ENCODE measurements at places on chromosomes 3 and 15. TPM values are rescaled to one million over a fixed set of nuclear protein-coding genes. Genes with fewer than 3 reads are reported as not detected.

- H3K27ac ChIP-seq = no peak overlapping the region
- no peaks in the 10 kb centered on the region for H3K4me1 ChIP-seq
- H3K36me3 ChIP-seq = no peaks in the 10 kb centered on the region
These were observed 31.8 kb downstream of the MYO5A start for GRCh38 chr15:52496776-52497470.

CLRN1 gene
- total RNA-seq = not detected

DNA sequence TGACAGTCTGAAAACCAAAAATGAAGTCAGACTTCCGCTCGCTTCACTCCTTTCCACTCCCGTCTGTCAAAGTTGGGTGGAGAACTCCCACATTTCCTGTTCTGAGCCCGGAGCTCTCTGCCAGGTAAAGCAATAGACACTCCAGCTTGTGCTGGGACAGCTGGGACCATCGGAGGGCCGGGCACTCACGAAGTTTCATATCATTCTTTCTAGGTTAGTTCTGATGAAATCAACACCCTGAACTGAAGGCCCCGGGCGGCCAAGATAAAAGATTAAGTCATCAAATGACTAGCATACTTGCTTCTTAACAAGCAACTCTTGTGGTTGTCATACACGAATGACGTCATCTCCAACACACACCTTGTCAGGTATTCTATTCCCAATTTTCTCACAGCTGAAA, 42.1 kb downstream of the MAGI1 start:
- no peaks in the 10 kb centered on the region for H3K27me3 ChIP-seq
- H3K4me1 ChIP-seq = no peaks in the 10 kb centered on the region
- no peak overlapping the region for H3K27ac ChIP-seq
- DNase-seq = no peak

SAMMSON gene
- not detected for total RNA-seq

GRCh38 chr3:9064850-9065249, 101.6 kb upstream of the RAD18 start:
- no peaks in the 10 kb centered on the region for H3K4me1 ChIP-seq
- H3K27ac ChIP-seq = no peak overlapping the region
- no peak for DNase-seq
- no peaks in the 10 kb centered on the region for H3K27me3 ChIP-seq
- no peak overlapping the region for H3K4me3 ChIP-seq
- no peaks in the 10 kb centered on the region for H3K36me3 ChIP-seq

- H3K27me3 ChIP-seq = no peaks in the 10 kb centered on the region
- H3K4me3 ChIP-seq = no peak overlapping the region
- no peak for DNase-seq
- H3K27ac ChIP-seq = no peak overlapping the region
- no peaks in the 10 kb centered on the region for H3K36me3 ChIP-seq
These were observed 48.5 kb upstream of the MTMR10 start for GRCh38 chr15:31039961-31040360.

GRCh38 chr3:101701696-101702634, 15.4 kb upstream of the RPL24 start:
- no peaks in the 10 kb centered on the region for H3K4me1 ChIP-seq
- H3K4me3 ChIP-seq = no peak overlapping the region
- no peak overlapping the region for H3K27ac ChIP-seq
- no peaks in the 10 kb centered on the region for H3K27me3 ChIP-seq
- no peaks in the 10 kb centered on the region for H3K36me3 ChIP-seq

- no peaks in the 10 kb centered on the region for H3K27me3 ChIP-seq
- H3K4me3 ChIP-seq = no peak overlapping the region
- H3K36me3 ChIP-seq = no peaks in the 10 kb centered on the region
- no peak overlapping the region for H3K27ac ChIP-seq
- DNase-seq = no peak
- no peaks in the 10 kb centered on the region for H3K4me1 ChIP-seq
These were observed 26.2 kb downstream of the MAGEF1 start for GRCh38 chr3:184685646-184686045.

DNA sequence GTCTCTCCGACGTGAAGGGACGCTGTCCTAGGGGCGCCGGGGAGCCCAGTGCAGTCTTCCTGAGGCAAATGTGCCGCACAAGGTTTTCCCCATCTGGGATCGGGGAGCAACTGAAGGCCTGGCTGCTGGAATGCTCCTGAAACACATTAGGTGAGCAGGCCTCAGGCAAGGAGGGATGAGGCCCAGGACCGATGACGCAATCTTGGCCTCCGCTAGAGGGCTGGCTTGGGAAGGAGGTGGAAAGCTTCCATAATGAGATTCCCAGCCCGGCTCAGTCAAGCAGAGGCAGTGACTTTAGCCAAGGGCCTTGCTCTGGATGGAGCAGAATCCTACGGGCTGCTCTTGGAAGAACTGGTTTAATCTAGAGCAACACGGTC, 50.8 kb downstream of the CPN2 start:
- peak overlapping the region; percentile 25 for H3K27ac ChIP-seq
- no peaks in the 10 kb centered on the region for H3K27me3 ChIP-seq
- H3K4me3 ChIP-seq = no peak overlapping the region
- no peak for DNase-seq

DNA sequence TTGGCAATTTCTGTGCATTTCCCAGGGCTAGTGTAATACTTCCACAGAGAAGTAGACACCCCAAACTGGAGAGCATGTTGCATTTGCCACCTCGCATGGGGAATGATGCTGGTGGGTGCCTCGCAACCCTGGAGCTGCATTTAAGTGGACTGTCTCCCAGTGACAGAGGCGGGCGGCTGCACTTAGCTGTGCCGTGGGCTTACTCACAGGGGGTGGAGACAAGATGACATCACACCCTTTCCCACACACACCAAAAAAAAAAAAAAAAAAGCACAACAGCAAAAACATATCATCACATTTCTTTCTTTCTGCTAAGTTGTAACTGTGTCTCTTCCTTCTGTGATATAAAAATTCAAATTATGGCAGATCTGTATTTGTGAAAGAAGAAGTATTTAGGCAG, at the start of gene ABI3BP:
Gene ABI3BP, minus strand, starts transcription at position 113 of the 400 bp plus-strand sequence. Its CDS starts 37 bp downstream, at position 76.
- no peaks in the 10 kb centered on the region for H3K4me1 ChIP-seq
- H3K27me3 ChIP-seq = no peaks in the 10 kb centered on the region
- no peak within 1 kb of the TSS for H3K4me3 ChIP-seq

- no peak overlapping the region for H3K4me3 ChIP-seq
- H3K27me3 ChIP-seq = peaks cover 2% of the 10 kb centered on the region
- no peak for DNase-seq
These were observed 130.9 kb upstream of the TNIK start for GRCh38 chr3:171591070-171591469.

KBTBD12 gene
- total RNA-seq = 0.28 TPM

HHATL gene
- total RNA-seq = not detected

- peak overlapping the region; percentile 91 for H3K4me3 ChIP-seq
- peaks cover 4% of the 10 kb centered on the region for H3K36me3 ChIP-seq
- H3K4me1 ChIP-seq = peaks cover 4% of the 10 kb centered on the region
These were observed 618 bp downstream of the PARL start for GRCh38 chr3:183884097-183884426.

DNA sequence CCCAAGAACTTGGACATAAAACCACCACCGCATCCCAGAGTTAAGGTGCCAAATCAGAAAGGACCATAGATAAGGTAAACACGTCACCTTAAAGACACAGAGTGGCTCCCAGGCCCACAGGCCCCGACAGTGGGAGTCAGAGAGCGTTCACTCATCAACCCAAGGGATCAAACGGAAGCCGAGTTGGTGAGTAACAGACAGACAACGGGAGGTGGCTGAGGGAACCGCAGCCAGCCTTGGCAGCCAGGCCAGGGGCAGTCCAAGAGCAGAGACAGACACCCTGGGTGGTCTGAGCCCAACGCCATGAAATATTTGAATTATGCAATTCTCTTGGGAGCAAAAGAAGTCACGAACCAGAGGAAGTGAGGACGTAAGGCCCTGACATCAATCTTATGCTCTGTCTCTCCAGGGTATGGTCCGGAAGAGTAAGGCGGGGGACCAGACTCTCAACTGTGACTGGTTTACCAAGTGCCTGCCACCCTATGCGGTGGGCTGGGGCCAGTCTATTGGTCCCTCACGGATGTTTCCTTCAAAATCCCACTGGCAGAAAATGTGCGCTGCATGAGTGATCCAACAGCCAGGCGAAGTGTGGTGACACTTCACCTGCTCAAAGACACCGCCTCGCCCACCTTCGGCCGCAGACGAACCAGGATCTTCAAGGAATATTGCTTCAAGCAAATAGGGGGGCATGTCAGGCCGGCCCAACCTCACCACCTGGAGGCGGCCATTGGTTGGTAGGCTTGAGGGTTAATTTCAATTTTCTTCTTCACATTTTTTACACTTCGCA, 34.3 kb downstream of the TMEM44 start:
- H3K27ac ChIP-seq = no peak overlapping the region
- H3K36me3 ChIP-seq = no peaks in the 10 kb centered on the region
- DNase-seq = no peak
- no peaks in the 10 kb centered on the region for H3K27me3 ChIP-seq
- peaks cover 7% of the 10 kb centered on the region for H3K4me1 ChIP-seq

NOX5 gene
- total RNA-seq = 0.26 TPM

- H3K4me1 ChIP-seq = no peaks in the 10 kb centered on the region
- no peak overlapping the region for H3K27ac ChIP-seq
- DNase-seq = no peak
- no peaks in the 10 kb centered on the region for H3K36me3 ChIP-seq
- no peaks in the 10 kb centered on the region for H3K27me3 ChIP-seq
- no peak overlapping the region for H3K4me3 ChIP-seq
These were observed 67.2 kb downstream of the EIF4E3 start for GRCh38 chr3:71657831-71658530.

RETNLB gene
- total RNA-seq = not detected

- H3K27me3 ChIP-seq = no peaks in the 10 kb centered on the region
- H3K4me1 ChIP-seq = no peaks in the 10 kb centered on the region
- no peak overlapping the region for H3K27ac ChIP-seq
- no peak overlapping the region for H3K4me3 ChIP-seq
- H3K36me3 ChIP-seq = no peaks in the 10 kb centered on the region
These were observed 106.0 kb downstream of the MEX3B start for GRCh38 chr15:81939604-81940440.

DNA sequence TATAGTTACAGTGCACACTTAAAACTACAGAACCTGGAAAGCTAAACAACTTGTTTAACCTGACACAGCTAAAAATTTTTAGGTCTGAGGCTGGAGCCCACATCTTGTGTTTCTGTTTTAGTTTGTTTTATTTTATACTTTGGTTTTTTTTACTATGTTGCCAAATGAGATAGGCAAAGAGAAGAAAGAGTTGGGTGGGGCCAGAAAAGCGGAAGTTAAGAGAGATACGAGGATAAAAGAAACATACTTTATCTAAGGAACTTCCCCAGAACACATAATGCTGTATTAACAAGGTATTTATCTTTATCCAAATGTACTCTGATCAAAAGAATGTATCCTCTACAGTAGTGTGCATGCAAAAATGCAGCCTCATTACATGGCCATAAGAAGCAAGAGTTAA, 1145.7 kb downstream of the EPHA3 start:
- H3K4me3 ChIP-seq = no peak overlapping the region
- H3K4me1 ChIP-seq = no peaks in the 10 kb centered on the region
- H3K27ac ChIP-seq = no peak overlapping the region
- no peaks in the 10 kb centered on the region for H3K36me3 ChIP-seq
- H3K27me3 ChIP-seq = no peaks in the 10 kb centered on the region
- no peak for DNase-seq

GRCh38 chr15:80580106-80580505, 115.0 kb upstream of the ABHD17C start:
- H3K27me3 ChIP-seq = no peaks in the 10 kb centered on the region
- no peak overlapping the region for H3K27ac ChIP-seq
- no peak for DNase-seq
- H3K4me1 ChIP-seq = no peaks in the 10 kb centered on the region
- no peak overlapping the region for H3K4me3 ChIP-seq

NANOGP8 gene
- total RNA-seq = not detected

DNA sequence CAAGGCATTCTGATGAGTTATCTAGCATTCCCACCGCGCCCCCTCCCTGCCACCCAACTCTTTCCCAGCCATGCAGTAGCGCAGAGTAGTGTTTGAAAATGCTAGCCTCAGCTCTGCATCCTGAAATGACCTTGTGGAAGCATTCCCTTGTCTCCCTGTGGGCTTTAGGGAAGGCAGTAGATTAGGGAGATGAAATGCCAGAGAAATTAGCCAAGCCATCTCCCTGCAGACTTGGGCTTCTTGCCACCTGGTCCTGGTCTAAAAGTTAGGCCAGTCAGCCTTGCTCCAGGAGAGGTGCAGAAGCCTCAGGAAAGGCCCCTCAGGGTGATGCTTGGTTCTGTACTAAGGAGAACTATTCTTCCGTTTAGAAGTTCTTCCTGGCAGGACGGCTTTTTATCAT, 231.2 kb downstream of the CACNA2D3 start:
- no peaks in the 10 kb centered on the region for H3K27me3 ChIP-seq
- no peak overlapping the region for H3K27ac ChIP-seq
- H3K4me1 ChIP-seq = no peaks in the 10 kb centered on the region
- no peak overlapping the region for H3K4me3 ChIP-seq
- DNase-seq = no peak

GLT8D1 gene
- total RNA-seq = 51.3 TPM

GRCh38 chr3:59052803-59053411, 3.1 kb upstream of the CFAP20DC start:
- no peaks in the 10 kb centered on the region for H3K27me3 ChIP-seq
- H3K36me3 ChIP-seq = no peaks in the 10 kb centered on the region
- H3K4me1 ChIP-seq = peaks cover 7% of the 10 kb centered on the region
- no peak overlapping the region for H3K4me3 ChIP-seq
- DNase-seq = no peak
- H3K27ac ChIP-seq = no peak overlapping the region

DNA sequence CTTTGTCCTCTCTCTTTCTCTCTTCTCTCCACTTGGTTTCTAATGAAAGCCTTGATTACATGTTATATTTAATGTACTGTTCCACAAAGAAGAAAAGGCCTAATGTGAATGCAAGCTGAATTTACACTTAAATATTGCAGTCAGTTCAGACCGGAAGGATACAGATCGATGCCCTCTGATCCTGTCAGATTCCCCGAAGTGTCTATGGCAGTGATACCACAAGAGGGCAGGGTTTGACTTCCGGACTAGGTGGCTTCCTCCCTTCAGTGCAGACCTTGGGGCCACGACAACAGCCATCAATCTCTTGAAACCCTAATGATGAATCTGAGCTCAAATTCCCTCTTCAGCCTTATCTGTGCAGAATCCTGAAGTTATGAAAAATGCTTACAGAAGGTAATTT, 29.5 kb downstream of the AGTR1 start:
- H3K27ac ChIP-seq = no peak overlapping the region
- no peak for DNase-seq
- peaks cover 2% of the 10 kb centered on the region for H3K27me3 ChIP-seq
- no peak overlapping the region for H3K4me3 ChIP-seq

SLC6A20 gene
- total RNA-seq = 0.28 TPM

DNA sequence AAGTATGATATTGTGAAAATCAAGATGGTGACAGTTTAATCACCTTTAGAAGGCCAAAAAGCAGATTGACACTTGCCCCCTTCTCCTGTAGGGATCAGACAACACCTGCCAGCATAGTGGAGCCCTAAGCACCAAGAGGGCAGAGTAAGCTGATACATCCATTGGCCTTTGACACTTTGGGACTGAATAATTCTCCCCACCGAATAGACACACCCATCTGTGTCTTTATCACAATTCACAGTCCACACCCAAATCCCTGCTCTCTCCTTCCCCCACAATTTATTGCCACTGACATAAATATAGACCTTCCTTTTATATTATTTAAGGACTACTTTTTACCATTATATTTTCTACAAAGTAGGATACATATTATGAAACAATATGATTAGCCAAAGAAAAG, 3.1 kb upstream of the WDR49 start:
- H3K4me1 ChIP-seq = no peaks in the 10 kb centered on the region
- no peak for DNase-seq
- no peaks in the 10 kb centered on the region for H3K27me3 ChIP-seq
- H3K36me3 ChIP-seq = no peaks in the 10 kb centered on the region
- no peak overlapping the region for H3K4me3 ChIP-seq

ADAMTS7 gene
- total RNA-seq = 1.0 TPM

GRCh38 chr3:65979162-65979561, 59.6 kb downstream of the MAGI1 start:
- H3K4me3 ChIP-seq = no peak overlapping the region
- H3K4me1 ChIP-seq = no peaks in the 10 kb centered on the region
- H3K27me3 ChIP-seq = no peaks in the 10 kb centered on the region
- H3K36me3 ChIP-seq = no peaks in the 10 kb centered on the region
- DNase-seq = no peak
- no peak overlapping the region for H3K27ac ChIP-seq

NEO1 gene
- 7.5 TPM for total RNA-seq
